ENCODE measurements at places on chromosomes 1 and 21. TPM values are rescaled to one million over a fixed set of nuclear protein-coding genes. Genes with fewer than 3 reads are reported as not detected.

SH3D21 gene
- total RNA-seq = 9.5 TPM

GRCh38 chr1:168281603-168282325 is 1.1 kb downstream of the TBX19 start:
- no peak for DNase-seq

GRCh38 chr1:111199881-111200801 is at the start of gene DENND2D:
TSS of gene DENND2D (minus strand) at chr1:111200646. CDS start at chr1:111200459, 187 bp downstream.
- peak; percentile 74 for DNase-seq

CSMD2 gene
- total RNA-seq = 1.1 TPM

- DNase-seq = no peak
These were observed 18.8 kb downstream of the PTPRC start for GRCh38 chr1:198657550-198658064.

DNA sequence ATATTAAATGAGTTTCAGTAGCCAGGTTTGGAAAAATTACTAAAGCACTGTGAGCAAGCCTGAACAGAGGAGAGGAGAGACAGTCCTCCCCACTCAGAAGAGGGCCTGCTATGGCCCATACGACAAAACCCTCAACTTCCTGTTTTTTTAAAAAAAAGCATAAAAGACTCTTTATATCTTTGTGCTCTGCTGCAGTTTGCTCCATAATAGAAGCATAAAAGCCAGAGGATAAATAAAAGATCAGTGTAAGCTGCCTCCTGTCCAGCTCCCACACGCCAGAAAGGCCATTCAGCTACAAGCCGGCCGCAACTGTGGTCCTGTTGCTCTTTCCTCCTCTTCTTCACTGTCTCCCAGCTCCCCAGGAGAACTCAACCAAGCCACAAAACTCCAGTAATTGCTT is 37.8 kb downstream of the NID1 start:
- DNase-seq = no peak

- no peak for DNase-seq
These were observed 41.2 kb upstream of the IFNLR1 start for GRCh38 chr1:24228311-24228710.

FMO4 gene
- 5.1 TPM for total RNA-seq
